ENCODE measurements at places on chromosomes 5 and 9.

DNA sequence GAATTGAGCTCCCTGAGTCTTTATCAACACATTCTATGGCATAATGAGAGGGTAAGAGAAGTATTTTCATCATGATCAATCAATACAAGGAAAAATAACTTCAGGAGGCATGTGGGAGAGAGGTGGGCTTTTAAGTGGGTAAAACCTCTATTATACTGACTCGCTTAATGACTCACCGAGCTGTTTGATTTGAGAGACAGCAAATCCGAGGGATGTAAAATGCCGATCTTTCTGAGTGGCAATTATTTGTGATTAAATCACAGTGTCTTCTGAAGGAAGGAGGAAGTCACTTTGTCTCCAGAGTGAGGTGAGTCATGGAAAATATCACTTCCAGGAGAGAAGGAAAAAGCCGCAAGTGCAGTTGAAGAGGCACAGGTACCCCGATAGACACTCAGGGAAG is 320.4 kb downstream of the DRD1 start:
- DNase-seq = no peak

- no peak for DNase-seq
Measured at GRCh38 chr9:127018935-127019334, 103.5 kb downstream of the ANGPTL2 start.

GRCh38 chr5:102762095-102762534 is 7.0 kb downstream of the PAM start:
- no peak for DNase-seq

GRCh38 chr5:108727236-108727650 is 20.5 kb upstream of the FER start:
- peak; percentile 51 for DNase-seq

Data from femur (tissue), 1 donor.